ENCODE measurements at places on chromosomes 2 and 18.

DNA sequence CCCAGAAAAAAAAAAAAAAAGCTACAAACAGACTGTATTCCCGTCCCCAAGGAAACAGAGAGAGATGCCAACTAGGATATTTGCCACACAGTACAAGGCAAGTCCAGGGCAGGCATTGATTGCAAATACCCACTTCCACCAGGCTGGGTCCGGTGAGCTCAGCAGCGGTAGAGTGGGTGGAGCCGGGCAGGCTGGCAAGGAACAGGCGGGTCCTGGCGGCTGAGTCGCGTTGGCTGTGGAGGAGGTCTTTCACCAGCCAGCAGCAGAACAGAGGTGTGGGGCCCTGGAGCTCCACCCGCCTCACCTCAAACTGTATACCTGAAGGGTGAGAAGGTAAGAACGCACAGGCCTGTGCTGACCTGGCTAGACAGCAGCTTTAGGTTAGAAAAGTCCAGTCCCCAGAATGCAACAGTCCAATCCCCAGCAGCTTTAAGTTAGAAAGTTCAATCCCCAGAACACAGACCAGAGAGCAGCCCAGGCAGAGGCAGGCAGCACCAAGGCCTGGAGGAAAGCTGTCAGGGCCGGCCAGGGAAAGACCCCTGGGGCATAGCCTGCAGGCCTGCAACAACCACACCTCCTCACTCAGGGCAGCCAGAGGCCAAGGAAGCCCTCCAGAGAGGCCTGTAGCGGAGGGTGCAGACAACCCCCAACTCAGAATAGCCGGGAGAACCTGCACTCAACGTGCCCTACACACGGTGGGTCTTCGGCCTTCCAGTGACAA, 21.9 kb upstream of the MTERF4 start:
- DNase-seq = no peak

- no peak for DNase-seq
Observed at GRCh38 chr2:226711606-226712296, 87.9 kb downstream of the IRS1 start.

DNA sequence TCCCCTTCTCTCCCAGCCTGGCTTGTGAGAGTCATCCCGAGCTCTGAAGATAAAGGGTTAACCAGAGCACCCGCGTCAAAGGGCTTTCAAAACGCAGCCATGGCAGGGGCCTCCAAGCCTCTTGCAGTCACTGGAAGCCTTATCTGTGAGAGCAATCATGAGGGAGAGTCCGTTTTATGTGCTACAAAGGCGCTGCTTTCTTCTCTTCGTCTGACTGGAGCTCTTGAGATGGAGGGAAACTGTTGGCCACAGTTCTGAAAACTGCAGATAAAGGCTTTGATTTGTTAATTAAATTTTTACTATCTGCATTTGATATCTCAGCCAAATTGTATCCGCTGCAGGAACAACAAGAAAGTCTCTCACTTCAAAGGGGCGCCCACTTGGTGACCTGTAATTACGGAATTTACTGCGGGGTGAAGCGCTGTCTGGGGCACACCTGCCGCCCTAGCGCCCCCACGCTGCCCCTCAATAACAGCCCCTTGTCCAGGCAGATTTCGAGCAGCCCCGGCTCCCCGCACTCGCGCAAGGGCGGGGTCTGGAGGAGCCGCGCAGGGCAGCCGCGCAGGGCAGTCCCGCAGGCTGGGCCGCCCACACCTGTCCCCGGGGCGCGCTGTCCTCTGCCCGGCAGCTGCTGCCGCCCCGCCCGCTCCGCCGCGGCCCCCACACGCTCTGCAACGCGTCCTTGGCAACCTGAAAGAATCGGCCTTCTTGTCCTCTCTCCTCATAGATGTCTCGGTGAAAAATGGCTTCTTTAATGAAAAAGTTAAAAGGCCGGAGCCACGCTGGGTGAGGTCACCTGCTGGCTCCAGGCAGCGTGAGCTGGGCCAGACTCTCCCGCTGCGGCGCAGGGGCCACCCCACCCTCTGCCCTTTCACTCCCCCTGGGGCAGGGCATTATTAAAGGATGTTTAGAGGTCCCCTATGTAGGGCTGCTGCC, 217.9 kb downstream of the VAPA start:
- no peak for DNase-seq

- DNase-seq = no peak
Observed at GRCh38 chr2:144227427-144228105, 292.4 kb downstream of the ZEB2 start.

DNA sequence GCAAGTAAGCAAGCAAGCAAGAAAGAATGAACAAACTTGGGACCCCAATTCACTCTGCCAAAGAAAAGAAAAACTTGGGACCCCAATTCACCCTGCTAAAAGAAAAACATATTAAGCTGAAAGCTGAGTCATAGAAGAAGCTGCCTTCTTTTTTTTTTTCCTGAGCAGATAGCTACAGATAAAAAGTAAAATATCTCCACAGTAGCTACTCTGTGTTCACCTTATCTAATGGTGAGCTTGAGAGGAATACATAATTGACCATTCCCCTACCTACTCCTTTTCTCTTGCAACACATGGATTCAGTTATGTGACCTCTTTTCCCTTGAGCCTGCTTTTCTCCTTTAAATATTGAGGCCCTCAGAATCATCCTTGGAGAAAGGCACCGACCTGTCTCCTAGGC, 63.0 kb downstream of the MCFD2 start:
- no peak for DNase-seq

- DNase-seq = no peak
Observed at GRCh38 chr2:126507425-126507911, 148.5 kb upstream of the GYPC start.

DNA sequence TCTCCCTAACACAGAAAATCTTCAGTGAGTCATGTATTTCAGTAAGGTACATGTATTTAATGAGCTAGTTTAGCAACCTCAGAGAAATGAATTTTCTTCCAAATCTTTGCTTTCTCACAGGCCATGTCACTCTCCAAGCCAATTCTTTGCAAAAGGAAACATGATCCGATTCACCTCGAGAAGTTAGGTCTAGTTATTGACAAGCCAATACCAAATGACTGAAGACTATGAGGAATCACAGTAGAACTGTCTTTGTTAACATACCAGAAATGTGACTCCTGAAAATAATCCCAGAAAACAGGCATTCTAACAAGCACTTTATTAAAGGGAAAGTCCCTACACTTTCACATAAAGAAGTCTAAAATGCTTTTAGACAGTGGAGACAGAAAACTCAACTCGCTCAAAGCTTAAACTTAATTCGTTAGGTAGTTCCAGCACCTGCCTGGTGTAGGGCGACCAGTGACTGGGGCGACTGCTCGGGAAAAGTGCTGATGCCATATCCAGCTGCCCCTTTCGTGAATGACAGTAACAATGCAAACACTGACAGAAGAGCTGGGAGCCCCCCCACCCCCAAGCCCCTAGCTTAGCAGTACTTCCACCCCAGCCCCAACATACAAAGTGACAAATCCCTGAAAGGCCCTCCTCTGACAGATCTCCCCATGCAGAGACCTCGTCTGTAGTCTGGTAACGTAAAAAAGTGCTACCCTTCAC, 1.8 kb downstream of the MEMO1 start:
- no peak for DNase-seq

GRCh38 chr2:189066037-189066436, 91.9 kb downstream of the COL3A1 start:
- DNase-seq = no peak

- peak; percentile 48 for DNase-seq
Observed at GRCh38 chr18:43563780-43564179, 286.5 kb upstream of the SYT4 start.

DNA sequence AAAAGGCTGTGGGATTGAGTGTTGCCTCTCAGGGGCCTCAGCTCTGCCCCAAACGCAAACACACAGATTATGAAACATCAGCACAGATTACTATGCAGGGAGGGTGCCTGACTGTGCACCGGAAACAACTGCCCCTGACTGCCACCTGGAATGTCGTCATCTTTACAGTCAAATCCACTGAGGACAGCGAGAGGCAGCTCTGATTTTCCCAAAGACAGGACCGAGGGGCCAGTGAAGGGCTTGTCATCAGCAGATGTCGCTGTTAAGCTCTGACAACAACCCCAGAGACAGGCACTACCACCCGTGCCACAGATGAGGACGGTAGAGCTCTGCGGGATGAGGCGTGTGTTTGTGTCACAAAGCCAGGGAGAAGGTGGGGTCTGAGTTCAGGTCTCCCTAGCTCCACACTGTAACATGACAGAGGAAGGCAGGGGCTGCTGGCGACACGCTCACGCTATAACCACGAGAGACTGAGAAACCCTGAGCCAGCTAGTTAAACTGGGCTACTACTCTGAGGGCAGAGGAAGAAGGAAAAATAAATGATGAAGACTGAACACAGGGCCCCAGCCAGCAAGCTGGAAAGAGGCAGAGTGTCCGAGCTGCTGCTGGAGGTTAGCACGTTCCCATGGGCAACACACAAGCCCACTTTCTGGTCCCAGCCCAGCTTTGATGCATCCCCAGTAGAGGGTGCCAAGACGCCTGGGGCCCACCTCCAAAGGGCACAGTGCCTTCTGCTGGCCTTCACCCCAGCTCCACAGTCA, 47.0 kb downstream of the PARD6G start:
- DNase-seq = no peak

- no peak for DNase-seq
Observed at GRCh38 chr2:190996338-190996946, 17.5 kb downstream of the STAT1 start.

DNA sequence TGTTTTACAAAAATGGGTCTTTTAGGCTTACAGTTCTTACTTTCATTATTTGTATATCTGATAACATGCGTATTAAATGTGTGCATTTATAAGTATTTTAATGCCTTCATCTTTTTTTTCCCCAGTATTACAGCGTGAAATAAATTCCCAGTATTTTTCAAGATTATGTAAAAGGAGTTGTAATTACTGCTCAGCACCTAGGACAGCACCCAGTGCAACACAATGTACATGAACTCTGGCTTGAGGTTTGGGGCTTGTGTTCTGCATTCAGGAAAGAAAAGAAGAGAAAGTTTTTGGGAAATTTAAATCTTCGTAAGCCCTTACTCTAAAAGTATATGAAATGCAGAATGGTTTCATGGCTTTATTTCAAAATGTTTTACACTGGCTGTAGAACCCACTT, 16.7 kb downstream of the ZNF638 start:
- DNase-seq = no peak

DNA sequence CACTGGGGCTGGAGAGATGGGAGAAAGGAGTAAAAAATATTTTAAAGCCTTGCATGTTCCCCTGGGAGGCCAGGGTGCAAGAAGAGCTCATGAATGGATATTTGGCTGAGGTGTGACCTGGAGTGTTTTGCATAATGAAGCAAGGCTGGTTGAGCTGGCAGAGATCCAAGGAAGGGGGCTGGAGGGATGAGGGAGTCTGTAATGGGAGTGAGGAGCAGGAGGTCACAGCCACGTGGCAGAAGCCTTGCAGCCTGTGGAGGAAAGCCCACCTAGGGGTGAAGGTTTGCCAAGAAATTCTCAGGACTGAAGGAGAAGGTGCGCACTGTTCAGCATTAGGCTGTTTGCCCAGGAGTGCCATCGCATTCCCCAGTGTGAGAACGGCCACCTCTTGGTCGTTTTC, 40.3 kb upstream of the ATP8B1 start:
- no peak for DNase-seq

GRCh38 chr18:31040686-31041270, 1.8 kb downstream of the DSC3 start:
- DNase-seq = no peak

Data from NCI-H2081 (cell line).